NCI-H2029 (cell line): ENCODE measurements at places on chromosomes 1 and 21.

DNA sequence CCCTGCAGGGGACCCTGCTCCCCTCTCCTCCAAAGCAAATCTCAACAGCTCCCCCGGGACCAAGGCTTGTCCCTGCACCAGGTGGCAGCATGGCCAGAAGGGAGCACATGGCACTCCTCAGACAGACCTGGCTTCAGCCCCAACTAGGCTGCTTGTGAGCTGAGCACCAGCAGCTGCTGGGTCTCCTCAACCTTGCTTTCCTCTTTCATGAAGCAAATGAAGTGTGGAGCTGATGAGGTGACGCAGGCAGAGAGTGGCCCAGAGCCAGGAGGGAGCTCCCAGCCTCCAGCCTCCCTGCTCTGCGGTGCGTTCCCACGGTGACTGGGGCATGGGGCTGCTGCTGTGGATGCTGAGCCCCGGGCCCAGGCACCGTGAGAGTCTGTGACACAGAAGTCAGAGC lies 34.0 kb downstream of the MEGF6 start:
- no peak for DNase-seq

DNA sequence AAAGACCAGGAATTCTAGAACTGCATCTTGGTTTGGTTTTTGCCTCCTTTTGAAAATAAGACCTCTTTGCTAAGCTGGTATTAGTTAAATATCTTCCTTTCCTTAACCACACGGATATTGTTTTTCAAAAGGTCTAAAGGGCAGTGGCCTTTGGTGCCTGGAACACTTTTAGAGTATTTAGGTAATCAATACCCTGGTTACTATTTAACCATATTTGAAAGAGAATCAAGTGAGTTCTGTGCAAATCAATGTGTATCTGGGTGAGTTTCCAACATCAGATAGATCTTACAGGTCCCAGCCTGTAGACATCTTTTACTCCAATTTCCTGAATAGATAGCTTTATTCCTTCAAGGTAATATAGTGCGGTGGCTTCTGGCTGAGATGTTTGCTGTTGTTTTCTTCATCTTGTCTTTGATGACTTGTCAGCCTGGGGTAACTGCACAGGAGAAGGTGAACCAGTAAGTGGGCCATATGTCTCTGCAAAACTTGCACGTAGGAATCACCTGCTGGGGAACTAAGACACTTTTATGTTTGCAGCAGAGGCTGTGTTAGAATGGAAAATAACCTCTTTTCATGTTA lies at the start of gene C8A:
Gene C8A (plus strand): TSS at position 277 of the 579 bp plus-strand sequence. CDS start 105 bp downstream, at position 382.
- DNase-seq = no peak

- no peak for DNase-seq
These were observed 43.6 kb upstream of the GUCA2B start for GRCh38 chr1:42109600-42109999.

GRCh38 chr21:43341378-43342161 lies 85.4 kb downstream of the SIK1 start:
- DNase-seq = no peak

DNA sequence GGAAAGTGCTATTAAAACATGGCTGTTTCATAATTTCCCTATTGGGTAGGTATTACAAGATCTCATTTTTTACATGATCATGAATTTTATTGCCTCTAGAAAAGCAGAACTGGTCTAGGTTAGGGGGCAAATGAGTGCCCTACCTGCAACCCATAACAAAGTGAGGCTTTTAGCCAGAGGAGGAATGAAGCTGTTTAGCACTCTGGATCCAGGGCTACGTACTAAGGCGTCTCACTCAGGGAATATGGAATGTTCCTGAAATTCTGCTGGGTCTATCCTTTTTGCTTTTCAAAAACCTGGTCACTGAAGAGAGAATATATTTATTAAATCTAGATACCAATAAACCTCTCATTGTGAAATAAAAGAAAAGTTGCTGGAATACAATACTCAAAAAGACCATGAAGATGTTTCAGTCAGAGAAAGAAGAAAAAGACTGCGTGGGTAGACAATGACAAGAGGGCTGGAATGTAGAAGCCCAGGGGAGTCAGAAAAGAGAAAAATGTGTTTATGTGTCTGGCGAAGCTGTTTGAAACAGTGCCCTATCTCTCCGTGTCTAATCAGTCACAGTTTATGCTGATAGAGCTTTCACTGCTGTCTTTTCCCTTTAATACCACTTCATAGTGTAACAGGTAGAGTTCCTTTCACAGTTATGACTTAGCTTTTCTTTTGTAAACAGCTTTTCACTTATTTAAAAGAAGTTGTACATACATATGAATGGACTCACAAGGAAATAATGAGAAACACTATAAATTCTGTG lies 25.0 kb upstream of the SYDE2 start:
- DNase-seq = peak; percentile 52

GRCh38 chr1:17020502-17020901 lies 8.8 kb upstream of the ATP13A2 start:
- DNase-seq = no peak
